ENCODE measurements at places on chromosomes 16 and 17. TPM values are rescaled to one million over a fixed set of nuclear protein-coding genes. Genes with fewer than 3 reads are reported as not detected.

DNA sequence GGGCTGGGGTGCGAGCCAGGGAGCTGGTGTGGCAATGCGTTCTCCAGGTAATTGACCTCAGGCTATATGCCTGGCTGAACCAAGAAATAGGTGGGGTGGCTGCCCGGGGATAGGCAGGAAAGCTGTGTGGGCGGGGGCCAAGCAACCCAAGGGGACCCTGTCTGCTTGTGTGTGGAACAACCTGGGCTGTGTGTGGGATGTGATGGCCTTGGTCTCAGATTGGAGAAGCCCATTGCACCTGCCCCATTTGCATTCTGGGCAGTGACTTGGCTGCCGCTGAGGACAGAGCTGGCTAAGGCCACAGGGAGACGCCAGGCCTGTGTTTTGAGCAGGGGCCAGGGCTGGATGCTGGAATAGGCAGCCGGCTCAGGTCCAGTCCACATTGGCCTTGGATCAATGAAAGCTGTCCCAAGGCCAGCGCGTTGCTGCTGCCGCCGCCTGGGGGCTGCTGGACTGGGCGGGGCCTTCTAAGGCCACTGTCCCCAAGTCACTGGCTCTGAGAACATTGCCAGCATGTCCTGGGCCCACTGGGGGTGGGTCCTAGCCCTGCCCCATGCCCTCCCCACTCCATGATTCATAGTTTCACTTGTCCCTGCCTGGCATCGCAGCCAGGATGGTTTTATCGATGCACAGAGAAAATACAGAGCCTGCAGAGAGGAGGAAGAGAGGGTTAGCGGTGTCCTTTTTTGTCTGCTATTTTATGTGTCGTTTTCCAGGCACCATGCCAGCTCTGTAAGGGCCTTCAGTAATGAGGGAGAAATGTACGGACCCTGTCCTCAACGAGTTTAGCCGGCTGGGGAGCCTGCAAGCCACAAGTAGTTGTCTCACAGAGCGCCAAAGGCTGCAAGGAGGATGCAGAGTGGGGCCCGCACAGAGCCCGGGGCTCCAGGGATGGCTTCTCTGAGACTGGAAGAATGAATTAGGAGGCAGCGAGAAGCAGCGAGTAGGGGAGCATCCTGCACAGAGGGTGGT is 43.9 kb downstream of the NKD1 start:
- no peak for DNase-seq

GRCh38 chr16:72850853-72851252 is 197.1 kb downstream of the ZFHX3 start:
- no peak for DNase-seq

DNA sequence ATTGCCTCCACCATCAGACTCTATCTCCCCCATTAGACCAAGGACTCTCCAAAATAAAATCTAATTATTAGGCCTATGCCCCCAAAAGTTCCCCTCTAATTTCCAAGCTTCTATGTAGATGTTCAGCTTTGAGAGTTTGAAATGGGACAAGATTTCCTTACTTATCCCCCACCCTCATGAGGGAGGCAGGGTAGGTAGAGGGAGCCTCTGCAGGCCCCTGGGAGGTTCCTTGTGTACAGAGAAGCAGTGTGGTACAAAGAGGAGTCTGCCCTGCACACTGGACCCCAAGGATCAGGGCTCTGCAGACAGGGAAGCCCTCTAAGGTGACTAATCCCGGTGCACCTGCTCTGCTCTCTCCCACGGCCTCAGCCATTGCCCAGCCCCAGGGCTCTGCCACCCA is 2.5 kb downstream of the KRT17 start:
- no peak for DNase-seq

GRCh38 chr17:19905502-19905901 is 37.8 kb upstream of the ULK2 start:
- no peak for DNase-seq

DNA sequence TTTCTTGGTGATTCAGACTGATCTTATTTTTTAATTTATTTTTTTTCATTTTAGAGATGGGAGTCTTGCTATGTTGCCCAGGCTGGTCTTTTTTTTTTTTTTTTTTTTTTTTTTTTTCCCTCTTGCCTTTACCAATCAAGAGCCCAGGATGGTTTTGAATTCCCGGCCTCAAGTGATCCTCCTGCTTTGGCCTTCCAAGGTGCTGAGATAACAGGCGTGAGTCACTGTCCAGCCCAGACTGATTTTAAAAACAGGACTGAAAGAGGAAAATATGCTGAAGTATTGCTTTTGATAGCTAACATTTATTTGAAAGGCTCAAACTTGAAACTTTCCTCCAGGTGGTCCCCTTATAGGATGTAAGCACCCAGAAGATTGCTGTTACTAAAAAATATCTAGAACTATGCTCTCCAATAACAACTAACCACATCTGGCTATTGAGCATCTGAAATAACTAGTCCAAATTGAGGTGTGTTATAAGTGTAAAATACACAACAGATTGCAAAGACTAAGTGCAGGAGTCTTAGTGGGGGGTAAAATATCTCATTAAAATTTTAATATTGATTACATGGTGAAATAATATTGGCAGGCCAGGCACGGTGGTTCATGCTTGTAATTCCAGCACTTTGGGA is 15.8 kb upstream of the BRIP1 start:
- no peak for DNase-seq

DNA sequence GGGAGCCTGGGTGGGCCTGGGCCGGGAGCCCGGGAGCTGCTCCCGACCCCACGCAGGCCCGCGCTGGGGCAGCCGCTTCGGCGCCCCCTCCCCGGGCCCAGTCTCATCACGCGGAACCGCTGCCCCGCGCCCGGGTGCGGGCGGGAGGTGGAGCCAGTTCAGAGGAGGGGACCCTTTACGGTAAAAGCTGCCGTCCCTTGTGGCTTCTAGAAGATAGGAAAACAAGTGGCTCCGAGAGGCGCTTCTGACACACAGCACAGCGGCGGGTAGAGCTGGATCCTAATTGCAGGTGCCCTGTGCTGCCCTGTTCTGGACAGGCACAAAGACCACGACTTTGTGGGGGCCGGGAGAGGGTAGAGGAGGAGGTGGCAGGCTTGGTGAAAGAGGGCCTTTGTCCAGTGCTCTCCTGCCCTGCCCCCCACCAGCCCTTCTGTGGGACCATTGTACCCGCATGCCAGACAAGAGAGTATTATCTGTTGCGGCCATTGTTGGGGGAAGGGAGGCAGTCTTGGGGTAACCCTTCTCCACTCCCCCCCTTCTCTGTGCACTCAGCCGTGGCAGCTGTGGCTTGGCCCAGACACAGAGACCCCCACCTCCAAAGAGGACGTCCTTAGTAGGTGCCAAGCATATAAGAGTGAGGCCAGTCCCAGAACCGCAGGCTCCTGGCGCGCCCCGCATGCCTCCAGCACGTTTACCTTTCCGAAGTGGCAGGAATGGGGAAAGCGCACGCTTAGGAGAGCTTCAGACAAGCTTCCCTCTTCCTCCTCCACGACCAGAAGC is 736 bp downstream of the CNP start:
- peak; percentile 19 for DNase-seq

DNA sequence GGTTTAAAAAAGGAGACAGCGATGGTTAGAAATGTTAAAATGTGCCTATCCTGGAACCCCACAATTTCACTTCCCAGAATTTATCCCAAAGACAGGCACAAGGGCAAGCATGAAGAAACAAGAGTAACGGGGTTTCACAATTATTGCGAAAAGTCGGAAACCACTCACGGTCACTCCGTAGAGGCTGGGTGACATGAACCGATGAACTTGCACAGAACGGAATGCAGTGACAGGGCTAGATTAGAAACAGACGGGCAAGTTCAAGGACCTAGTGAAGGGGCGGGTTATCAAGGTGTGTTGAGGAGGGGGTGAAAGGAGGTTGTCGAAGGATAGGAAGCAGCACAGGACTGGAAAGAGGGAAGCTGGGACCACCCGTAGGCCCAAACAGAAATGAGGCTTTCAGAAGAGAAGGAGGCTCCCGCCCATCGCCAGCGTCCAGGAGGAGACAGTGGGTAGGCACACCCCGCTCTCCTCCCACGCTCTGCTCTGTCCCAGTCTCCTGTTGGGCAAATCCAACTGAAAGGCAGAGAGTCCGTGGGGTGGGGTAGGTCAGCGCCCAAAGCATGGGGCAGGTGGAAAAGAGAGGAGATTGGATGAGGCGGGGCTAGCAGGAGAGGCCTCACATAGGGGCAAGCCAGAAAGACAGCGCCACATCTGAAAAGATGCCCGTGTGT is 47.4 kb upstream of the JPH3 start:
- DNase-seq = no peak

- DNase-seq = no peak
Observed at GRCh38 chr16:31080035-31080629, 5.9 kb downstream of the ZNF646 start.

GRCh38 chr17:48605409-48605919 is 678 bp upstream of the HOXB6 start:
- DNase-seq = no peak

DNA sequence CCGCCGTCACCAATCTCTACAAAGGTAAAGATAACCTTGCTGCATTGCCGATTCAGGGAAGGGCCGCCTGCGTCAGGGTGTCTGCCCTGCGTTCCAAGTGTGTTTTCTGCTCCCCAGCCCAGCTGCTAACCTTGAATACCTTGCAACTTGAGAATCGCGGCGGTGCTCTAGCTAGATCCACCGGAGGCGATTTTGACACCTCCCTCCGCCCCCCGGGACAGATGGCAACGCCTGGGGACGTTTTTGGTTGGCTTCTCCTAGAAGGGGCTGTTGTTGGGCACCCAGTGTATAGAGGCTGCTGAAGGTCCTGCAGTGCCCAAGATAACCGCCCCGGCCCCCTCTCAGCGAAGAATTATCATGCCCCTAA is 1.5 kb downstream of the HAPSTR1 start:
- peak; percentile 35 for DNase-seq

DNA sequence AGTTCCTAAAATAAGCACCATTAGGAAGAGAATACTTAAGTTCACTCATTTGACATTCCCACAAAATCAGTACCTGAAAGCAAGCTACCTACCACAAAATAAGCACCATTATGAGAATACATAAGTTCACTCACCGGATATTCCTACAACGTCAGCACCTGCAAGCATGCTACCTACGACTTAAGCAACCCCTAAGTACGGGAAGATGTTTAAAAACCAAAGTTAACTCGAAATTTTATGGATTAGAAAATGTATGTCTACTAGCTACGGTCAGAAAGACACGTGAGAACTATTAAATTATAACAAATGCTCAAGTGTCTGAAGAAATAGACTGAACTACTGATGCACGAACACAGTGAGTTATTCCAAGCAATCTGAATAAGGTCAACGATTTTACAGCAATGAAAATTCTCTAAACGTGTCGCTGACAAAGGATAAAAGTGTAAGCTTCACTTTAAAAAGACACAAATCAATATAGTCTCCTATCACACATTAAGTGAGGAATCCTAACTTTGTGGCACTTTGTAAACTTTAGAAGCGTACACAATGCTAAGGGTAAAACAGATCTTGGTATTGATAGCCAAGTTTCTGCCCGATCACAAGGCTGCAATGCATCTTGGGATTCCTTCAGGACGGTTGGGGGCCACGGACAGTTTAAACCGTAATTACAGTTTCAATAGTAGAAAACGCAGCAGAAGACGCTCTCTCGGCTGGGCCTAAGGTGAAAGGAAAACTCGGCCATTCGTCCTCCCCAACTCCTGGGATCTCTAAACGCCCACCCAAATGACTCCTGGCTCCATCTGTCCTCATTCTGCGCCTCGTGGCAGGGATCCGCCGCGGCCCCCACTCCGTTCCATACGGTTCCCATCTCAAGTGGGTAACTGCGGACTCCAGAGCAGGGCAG is 1.3 kb downstream of the GSPT1 start:
- DNase-seq = peak; percentile 70

Gene IGFALS
- 0.50 TPM for total RNA-seq

Gene KRTAP9-8
- not detected for total RNA-seq

Gene DOC2B
- not detected for total RNA-seq

Gene C1QTNF1
- total RNA-seq = 0.35 TPM

Gene LGALS3BP
- total RNA-seq = 28.2 TPM

All from T-cell (primary cell).